ENCODE measurements at places on chromosomes 11 and 22.

- DNase-seq: no peak
Observed at GRCh38 chr11:47499614-47500013, 50.7 kb upstream of the RAPSN start.

GRCh38 chr11:1557904-1558774 is 13.9 kb downstream of the DUSP8 start:
- DNase-seq: peak; percentile 94

DNA sequence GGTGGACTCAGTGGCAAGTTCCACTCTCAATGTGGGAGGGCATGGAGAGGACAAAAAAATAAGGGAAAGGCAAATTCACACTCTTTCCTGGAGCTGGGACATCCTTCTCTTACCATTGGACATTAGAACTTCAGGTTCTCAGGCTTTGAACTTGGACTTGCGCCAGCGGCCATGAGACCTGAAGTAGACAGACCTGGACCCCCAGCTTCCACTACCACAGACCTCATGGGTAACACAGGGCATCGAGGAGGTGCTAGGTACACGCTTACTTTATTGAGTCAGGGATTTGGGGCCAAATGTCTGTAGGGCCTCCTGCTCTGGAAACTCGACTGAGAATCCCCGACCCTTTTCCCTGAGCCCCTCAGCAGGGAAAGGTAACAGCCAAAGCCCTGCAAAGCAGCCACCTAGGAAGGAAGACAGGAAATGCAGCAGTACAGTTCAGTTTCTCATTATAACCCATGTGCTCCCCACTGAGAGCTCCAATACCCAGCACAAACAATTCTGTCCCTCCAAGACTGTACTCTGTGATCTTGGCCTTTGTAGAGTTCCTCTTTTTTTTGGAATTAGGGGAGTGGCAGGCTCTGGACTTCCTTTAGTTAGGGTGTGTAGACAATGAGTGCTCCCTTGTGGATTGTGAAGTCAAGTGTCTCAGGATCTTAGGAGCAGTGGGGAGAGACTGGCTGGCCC is 5.7 kb downstream of the CHRNA10 start:
- no peak for DNase-seq

DNA sequence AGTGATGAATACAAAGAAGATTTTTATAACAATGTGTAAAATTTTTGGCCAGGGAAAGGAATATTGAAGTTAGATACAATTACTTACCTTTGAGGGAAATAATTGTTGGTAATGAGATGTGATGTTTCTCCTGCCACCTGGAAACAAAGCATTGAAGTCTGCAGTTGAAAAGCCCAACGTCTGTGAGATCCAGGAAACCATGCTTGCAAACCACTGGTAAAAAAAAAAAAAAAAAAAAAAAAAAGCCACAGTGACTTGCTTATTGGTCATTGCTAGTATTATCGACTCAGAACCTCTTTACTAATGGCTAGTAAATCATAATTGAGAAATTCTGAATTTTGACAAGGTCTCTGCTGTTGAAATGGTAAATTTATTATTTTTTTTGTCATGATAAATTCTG is 5.3 kb downstream of the BIRC3 start:
- DNase-seq: no peak

GRCh38 chr22:48662476-48663135 is 1165.1 kb downstream of the BRD1 start:
- no peak for DNase-seq

DNA sequence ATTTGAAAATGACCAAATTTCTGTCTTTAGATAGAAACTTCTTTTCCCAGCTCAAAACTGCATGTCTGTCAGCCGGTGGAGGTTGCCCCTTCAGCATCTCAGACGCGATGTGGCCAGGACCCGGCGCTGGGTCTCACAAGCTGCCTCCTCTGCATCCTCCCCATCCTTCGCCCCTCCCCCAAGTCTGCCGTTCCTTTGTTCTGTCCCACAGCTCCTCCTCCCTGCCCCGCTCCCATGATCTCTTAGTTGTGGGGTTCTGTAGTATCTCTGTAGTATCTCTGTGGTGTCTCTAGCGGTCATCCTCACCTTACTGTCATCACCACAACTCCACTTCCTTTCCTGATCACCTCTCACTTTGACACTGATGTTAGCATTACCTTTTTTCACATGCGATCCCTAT is 49.9 kb downstream of the TRAF6 start:
- no peak for DNase-seq

- DNase-seq: no peak
Observed at GRCh38 chr22:35558031-35558430, 17.4 kb downstream of the RASD2 start.
